CD8-positive, alpha-beta T cell (primary cell): ENCODE measurements at places on chromosomes 3 and 15.

DNA sequence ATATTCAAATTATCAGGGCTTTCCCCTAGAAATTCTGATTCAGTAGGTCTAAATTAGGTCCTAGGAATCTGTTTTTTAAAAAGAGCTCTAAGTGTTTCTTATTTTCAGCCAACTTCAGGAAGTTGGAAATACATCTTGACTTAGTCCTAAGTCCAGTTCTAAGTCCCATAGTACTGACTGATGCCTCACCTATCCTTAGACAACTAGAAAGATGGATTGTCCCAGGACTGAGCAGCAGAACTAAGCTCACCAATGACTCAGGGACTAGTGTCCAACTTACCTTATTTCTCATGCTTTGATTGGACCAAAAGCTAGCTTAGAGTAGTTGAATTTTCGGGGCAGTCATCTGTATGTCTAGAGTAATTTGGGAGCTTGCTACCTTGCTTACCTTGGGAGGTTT, 26.2 kb upstream of the C3orf38 start:
- no peak for DNase-seq

- peak; percentile 37 for DNase-seq
Observed at GRCh38 chr3:15520185-15520584, 1.3 kb downstream of the COLQ start.

- DNase-seq, result no peak
Observed at GRCh38 chr3:18035641-18036449, 293.4 kb upstream of the TBC1D5 start.

- no peak for DNase-seq
Observed at GRCh38 chr3:46503200-46503874, 5.6 kb downstream of the RTP3 start.

DNA sequence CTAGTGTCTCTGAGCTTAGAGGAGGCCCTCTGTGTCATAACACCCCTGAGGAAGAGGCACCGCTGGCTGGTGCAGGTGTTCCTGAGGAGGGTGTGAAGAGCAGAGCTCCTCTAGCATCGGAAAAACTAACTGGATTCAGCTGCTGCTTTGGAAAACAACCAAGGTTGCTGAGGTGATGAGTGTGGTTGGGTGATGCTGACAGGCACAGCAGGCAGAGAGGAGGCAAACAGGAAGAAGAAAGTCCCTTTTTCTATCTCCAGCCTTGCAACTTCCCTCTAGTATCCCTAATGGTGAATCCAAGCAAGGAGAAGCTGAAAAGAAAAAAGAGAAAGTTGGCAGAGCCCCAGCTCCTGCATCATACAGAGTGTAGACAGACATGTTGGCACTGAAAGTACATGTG, 3.8 kb upstream of the OR4F15 start:
- DNase-seq, result no peak

DNA sequence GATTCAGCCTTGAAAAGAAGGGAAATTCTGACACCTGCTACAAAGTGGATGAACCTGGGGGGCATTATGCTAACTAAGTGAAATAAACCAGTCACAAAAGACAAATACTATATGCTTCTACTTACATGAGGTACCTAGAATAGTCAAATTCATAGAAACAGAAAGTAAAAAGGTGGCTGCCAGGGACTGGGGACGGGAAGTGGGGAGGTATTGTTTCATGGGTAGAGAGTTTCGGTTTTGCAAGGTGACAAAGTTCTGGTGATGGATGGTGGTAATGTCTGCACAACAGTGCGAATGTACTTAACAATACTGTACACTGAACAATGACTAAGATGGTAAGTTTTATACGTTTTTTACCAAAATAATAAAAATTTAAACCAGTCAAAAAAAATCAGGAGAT, 4.8 kb downstream of the IDH2 start:
- peak; percentile 48 for DNase-seq

- no peak for DNase-seq
Observed at GRCh38 chr3:149879872-149880271, 66.9 kb downstream of the RNF13 start.

DNA sequence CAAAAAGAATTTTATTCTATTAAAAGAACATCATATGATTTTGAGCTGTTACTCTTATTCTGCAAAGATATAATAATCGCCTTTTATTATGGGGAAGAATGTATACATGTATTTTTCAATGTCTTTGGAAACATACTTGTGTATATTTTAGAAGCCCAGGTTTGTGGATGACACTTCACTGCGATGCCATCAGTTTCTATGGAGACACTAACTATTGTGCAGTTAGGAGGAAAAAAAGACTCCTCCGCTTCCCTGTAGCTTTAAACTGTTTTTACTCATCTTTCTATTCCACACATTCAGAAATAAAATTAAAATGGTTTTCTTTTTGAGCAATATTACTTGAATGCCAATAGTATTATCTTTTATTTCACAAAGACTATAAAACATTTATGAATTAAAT, 305.0 kb downstream of the NLGN1 start:
- no peak for DNase-seq

- no peak for DNase-seq
Observed at GRCh38 chr3:155664925-155665695, 79.8 kb downstream of the PLCH1 start.

DNA sequence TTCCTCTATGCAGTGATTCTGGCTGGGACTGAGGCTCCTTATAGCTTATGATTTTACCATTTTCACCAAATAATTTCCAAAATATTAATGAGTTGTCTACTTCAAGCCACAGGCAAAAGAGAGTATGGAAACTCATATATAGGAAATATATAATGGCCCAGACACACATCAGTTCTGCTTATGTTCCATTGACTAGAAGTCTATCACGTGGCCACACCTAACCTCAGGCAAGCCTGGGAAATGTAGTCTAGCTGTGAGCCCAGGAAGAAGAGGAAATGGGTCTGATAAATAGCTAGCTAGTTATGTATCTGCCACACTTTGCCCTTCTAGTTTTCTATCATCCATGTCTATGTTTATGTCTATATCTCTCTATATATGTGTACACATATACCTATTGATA, 195.1 kb downstream of the OTOL1 start:
- DNase-seq, result no peak

DNA sequence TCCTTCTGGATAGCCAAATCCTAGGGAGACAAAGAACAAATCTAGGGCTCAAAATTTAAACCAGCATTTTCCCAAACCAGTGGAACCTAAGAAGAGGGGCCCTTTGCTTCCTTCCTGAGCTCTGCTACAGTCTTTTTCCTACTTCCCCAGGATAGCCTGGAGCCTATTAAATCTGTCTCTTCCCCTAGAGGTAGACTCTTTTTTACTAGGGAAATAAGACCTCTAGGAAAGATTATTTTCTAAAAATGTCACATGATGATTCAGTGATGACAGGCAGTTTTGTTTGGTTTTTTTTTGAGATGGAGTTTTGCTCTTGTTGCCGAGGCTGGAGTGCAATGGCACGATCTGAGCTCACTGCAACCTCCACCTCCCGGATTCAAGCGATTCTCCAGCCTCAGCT, 18.5 kb downstream of the RMDN3 start:
- DNase-seq, result no peak

DNA sequence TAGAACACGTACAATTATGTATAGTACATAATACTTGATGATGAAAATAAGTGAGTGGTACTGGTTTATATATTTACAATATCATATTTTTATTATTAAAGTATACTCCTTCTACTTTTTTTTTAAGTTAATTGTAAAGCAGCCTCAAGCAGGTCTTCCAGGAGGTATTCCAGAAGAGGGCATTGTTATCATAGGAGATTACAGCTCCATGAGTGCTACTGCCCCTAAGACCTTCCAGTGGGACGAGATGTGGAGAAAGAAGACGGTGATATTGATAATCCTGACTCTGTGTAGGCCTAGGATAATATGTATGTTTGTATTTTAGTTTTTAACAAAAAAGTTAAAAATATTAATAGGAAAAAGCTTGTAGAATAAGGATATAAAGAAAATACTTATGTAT, 40.3 kb upstream of the SCN5A start:
- DNase-seq, result no peak

DNA sequence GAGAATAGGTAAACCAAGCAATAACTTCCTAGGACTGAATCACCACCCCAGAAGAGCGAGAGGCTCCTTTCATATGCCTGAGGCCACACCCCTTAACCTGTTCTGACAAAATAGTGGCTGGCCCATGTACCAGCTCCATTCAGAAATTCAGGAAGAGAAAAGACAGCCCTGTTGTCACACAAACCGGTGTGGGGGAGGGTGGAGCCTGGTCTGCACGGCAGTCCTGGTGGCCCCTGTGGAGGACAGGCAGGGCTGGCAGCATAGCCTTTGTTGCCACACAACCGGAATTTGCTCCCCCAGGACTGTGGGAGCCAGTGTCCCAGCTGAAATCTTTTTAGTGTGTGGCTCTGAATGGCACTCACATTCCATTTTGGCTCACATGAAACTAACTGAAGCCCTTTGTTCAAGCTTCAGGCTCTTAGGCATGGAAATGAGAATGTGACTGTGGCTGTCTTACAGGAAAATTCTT, 23.8 kb downstream of the RLBP1 start:
- DNase-seq, result no peak

DNA sequence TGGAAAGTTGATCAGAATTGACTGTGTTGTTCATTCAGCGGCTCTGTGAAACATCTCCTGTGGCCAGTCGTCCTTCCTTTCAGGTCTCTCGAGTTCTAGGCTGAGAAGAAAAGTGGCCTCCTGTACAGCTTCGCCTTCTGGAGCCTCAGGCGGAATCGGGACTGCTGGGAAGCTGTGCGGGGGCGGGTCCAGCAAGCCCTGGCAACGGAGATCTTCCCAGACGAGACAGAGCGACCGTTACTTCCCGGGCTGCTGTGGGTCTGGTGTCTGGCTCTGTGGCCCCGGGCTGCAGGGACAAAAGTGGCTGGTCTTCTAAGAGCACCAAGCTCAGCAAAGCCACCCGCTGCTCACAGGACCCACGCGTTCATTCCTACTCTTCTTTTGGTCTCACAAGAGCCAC, 88.6 kb upstream of the CACNA2D3 start:
- no peak for DNase-seq

DNA sequence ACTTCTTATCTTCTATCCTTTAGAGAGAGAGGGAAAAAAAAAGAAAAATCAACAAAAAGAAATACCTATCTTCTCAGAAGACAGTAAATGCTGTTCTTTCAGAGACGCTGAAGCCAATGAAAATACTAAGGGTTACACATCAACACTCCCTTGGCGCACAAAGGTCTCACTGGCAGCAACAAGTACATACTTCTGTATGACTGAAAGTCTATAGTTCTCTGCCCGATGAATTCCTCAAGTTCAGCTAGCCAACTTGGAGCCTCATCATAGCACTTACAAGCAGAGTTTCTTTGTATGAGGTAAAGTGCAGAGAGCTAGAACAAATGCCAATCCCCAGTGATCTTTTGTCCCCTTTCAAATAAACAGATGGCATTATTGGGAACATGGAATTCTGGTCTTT, 62.7 kb downstream of the CPNE4 start:
- DNase-seq, result no peak

GRCh38 chr15:101613130-101614000, 38.8 kb downstream of the TM2D3 start:
- no peak for DNase-seq

DNA sequence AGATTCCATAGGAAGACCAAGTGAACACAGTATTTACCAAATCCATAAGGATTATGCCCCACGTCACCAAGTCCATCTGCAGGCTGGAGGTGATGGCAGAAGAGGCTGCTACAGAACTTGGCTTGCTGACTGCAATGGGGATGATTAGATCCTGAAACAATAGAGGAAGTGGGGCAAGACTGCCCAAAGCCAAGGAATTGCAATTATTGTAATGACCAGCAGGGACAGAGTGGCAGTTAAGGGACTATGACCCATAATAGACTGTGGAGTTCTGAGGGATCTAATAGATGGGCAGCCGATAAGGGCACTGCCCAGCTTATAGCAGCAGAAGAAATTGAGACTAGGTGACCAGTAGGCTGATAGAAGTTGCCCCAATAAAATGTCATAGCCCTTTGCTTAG, 108.4 kb downstream of the MINAR1 start:
- DNase-seq, result no peak

- no peak for DNase-seq
Observed at GRCh38 chr3:82509106-82509842, 747.8 kb upstream of the GBE1 start.

DNA sequence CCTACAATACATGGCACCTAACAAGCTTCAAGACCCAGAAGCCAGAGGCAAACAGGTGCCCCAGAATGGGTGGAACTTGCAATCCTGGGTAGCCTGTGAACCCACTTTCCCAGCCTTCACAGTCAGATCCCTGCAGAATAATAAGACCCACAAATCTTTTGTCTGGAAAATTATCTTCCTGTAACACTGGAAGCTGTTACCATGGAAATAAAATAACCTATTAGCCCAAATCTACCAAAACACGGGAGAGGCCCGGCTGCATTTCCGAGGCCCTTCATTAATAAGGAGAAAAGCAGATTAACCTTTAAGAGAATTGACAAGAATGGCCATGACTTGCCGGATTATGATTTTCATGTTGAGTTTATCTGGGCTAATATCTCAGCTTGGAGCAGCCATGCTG, 256.1 kb upstream of the PROK2 start:
- DNase-seq, result no peak

GRCh38 chr3:70863049-70863448, 550.6 kb upstream of the MDFIC2 start:
- no peak for DNase-seq

GRCh38 chr3:31444220-31445142, 88.2 kb upstream of the STT3B start:
- no peak for DNase-seq

DNA sequence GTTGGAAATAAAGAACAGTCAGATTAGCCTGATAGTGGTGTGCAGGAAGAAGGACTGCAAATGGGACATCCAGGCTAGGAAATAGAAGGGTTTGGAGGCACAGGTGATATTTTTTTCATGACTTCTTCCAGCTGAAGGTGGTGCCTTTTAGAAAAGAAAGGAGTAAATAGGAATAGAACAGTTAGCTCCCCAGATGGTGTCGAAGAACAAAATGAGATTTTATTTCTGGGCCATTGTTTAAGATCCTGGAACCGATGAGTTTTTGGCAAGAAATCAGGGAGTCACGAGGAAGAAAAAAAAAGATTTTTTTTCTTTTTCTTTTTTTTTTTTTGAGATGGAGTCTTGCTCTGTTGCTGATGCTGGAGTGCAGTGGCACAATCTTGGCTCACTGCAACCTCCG, 9.8 kb upstream of the NCK1 start:
- no peak for DNase-seq

- DNase-seq, result no peak
Observed at GRCh38 chr15:40182358-40183029, 21.6 kb downstream of the BUB1B start.

GRCh38 chr15:75723847-75724660, 11.4 kb upstream of the CSPG4 start:
- DNase-seq, result peak; percentile 23

- no peak for DNase-seq
Observed at GRCh38 chr3:58163234-58163633, 47.5 kb downstream of the DNASE1L3 start.

GRCh38 chr15:48384616-48385015, 53.4 kb downstream of the DUT start:
- DNase-seq, result no peak

- no peak for DNase-seq
Observed at GRCh38 chr3:107394502-107394901, 17.3 kb downstream of the CCDC54 start.
